Hepatocyte (in vitro differentiated cells): ENCODE measurements at places on chromosomes 13 and 19. TPM values are rescaled to one million over a fixed set of nuclear protein-coding genes. Genes with fewer than 3 reads are reported as not detected.

Gene SIGLEC11
- 3.9 and 6.0 TPM in 2 replicates for polyA plus RNA-seq

Gene ZNF729
- not detected in 2 replicates for polyA plus RNA-seq

Gene SCGB2B2
- not detected in 2 replicates for polyA plus RNA-seq

Gene VSTM1
- not detected in 2 replicates for polyA plus RNA-seq

Gene HNRNPA1L2
- polyA plus RNA-seq, result 6.2 and 7.0 TPM in 2 replicates

DNA sequence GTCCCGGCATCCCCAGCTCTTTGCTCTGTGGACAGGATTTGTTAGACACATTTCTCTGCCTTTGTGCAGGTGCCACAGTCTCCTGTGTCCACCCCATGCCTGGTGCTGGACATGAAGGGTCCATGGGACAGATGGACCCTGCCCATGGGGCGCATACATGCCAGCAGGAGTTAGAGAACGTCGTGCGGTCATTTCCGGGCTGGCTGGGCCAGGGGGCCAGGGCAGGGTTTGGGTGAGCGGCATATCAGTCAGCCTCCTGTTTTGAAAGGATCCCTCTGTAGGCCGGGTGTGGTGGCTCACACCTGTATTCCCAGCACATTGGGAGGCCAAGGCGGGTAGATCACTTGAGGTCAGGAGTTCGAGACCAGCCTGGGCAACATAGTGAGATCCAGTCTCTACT is 11.0 kb downstream of the KLHL26 start:
- no peak for DNase-seq

- no peak for DNase-seq
Measured at GRCh38 chr13:21998279-21998990, 327.6 kb downstream of the FGF9 start.

DNA sequence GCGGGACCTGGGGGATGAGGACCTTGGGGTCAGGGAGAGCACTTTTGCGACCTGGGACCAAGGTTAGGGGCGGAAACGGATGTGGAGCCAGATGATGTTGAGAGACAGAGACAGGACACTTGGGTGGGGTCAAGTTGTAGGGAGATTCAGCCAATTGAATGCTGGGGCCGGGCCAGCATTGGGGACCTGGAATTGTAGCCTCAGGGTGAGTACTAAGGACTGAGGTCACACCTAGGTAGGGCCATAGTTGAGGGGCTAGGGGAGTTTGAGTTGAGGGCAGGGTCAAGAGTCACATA is 1.2 kb downstream of the ALKBH7 start:
- no peak for DNase-seq

GRCh38 chr13:75312884-75313520 is 169.0 kb downstream of the TBC1D4 start:
- no peak for DNase-seq

GRCh38 chr19:11016631-11017030 is 55.8 kb downstream of the SMARCA4 start:
- DNase-seq, result no peak

DNA sequence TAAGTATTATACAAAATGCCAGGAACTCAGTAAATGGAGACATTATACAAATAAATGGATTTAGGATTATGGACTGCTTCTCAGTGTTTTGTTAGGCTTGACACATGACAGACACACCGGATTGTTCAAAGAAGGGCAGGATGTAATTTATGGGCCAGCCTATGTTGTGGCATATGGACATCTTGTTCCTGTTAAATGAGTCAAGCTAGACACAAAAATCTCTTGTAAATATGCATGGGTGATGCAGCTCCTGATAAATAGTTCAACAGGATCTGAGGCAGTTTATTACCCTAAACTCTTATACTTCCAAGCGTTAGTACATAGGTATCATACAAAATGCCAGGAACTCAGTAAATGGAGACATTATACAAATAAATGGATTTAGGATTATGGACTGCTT is 502.3 kb downstream of the TBC1D4 start:
- no peak for DNase-seq

DNA sequence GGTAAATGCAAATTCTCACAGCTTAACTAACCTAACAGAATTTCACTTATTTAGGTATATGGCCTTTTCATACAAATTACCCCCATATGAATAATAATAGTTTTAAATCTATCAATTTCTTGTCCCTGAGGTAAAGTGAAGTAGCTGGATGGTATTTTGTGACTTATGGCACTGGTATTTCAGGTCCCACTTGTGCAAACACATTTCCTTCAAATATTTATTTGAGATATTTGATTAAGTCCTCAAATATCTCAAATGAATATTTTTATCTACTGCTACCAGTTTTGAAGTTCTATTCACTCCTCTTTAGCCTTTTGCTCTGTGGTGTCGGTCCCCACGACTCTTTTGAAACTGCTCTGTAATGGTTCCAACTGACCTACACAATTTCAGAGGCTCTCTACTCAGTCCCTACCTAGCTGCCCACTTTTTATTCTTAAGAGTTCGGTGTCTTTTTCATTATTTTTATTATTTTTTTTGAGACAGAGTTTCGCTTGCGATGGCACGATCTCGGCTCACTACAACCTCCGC is 59.6 kb upstream of the ZDHHC20 start:
- no peak for DNase-seq

GRCh38 chr19:3646336-3647092 is 19.9 kb upstream of the CACTIN start:
- no peak for DNase-seq
